ENCODE measurements at places on chromosomes 2 and 18.

DNA sequence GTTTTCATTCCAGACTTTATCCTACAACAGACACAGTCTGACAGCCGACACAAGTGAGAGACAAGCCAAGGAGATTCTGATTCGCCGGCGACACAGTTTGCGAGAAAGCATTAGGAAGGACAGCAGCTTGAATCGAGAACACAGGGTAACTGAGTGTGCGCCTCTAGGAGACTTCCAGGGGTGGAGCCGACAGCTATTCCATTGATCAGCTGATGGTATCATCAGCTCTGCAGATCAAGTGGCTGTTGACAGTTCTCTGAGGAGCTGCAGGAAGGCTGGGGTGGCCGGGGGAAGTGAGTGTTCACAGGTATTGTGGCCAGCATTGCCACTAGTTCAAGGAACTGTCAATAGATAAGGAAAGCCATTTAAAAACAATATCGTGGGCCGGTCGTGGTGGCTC lies 57.3 kb upstream of the TMEM182 start:
- no peak for DNase-seq

GRCh38 chr2:134700730-134701129 lies 18.1 kb downstream of the TMEM163 start:
- DNase-seq, result no peak

DNA sequence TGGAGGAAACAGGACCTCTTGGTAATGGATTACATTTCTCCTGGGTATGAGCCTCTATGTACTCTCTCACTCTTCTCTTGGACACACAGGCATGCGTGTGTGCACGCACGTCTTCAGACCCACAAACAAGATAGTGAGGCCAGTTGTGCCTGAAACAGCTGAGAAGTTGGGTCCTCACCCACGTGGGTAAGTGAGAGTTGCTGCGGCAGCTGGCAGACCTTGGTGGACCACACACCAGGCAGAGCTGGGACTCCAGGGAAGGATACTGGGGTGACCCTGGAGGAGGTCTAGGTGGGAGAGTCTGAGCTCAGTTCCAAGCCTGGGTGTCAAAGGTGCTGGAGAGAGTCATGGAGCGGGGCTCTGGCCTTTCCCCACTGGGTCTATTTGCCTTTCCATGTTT lies 194.3 kb downstream of the HAUS1 start:
- DNase-seq, result no peak

DNA sequence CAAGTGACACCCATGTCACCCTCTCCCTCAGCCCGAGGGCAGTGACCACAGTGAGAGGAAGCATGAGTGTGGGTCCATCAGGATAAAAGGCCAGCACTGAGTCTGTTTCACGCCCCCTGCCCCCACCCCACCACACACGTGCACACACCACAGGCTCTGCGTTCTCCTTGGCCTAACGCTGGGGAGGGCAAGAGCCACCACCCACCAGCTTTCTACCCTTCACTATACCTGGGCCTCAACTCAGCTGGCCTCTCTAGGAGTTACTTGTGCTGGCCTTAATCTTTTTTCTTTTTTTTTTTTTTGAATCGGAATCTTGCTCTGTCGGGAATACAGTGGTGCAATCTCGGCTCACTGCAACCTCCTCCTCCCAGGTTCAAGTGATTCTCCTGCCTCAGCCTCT lies 140.5 kb downstream of the ZFP36L2 start:
- DNase-seq, result no peak

DNA sequence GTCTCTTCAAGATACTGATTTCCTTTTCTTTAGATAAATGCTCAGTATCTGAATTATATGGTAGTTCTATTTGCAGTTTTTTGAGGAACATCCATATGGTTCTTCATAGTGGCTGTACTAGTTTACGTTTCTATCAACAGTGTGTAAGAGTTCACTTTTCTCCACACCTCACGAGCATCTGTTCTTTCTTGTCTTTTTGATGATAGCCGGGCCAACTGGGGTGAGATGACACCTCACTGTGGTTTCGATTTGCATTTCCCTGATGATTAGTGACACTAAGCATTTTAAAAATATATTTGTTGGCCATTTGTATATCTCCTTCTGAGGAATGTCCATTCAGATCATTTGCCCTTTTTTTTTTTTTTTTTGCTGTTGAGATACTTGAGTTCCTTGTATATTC lies 458.8 kb downstream of the SETBP1 start:
- DNase-seq, result no peak

GRCh38 chr2:149538138-149538833 lies 49.3 kb downstream of the MMADHC start:
- DNase-seq, result no peak

GRCh38 chr2:223196331-223196730 lies 144.3 kb downstream of the KCNE4 start:
- DNase-seq, result no peak

DNA sequence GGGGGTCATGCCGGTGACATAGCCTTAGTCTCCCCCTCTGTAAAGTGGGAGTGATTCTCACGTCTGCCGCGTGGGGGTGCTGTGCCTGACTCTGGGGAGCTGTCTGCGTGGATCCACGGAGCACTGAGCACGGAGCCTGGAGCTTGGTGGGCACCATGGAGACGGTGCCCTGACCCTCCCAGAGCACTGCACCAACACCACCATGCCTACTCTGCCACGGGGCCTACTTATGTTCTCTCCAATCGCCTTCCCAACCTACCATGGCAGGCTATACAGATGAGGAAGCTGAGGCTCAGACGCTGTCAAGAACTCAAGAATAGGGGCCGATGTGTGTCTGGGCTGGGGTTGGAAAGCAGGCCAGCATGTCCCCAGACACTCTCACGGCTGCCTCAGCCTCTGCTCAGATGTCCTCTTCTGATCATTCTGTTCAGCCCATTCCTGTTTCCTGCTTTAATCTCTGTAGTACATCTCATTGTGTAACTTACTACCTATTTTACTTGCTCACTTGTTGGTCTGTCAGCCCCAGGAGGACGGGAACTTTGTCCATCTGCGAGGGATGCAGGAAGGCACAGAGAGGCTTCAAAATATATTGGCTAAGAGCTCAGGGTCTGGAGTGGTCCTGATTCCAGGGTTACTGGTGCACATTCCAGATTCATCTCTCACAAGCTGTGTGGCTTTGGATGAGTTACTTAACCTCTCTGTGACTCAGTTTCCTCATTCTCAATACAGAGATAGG lies 168.1 kb upstream of the HS6ST1 start:
- no peak for DNase-seq

- DNase-seq, result no peak
Observed at GRCh38 chr2:29876374-29876773, 45.0 kb downstream of the ALK start.

DNA sequence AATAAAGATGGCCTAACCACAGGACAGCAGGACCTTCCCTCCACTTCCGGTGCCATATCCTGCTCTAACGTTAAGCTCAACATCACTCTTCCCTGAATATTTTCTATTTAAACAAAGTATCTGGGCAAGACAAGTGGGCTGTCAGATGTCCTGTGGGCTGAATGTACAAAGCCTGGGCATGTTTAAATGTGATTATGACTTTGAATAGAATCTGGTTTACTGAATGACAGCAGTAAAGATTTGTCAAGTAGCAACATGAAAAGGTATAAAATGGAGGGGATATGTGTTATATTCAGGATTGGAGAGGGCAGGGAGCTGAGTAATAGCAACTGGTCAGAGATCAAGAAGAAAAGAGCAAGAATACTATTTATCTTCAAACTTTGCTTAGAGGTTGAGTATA lies 540.9 kb downstream of the NRXN1 start:
- DNase-seq, result no peak

- no peak for DNase-seq
Observed at GRCh38 chr18:25186871-25187270, 165.1 kb downstream of the ZNF521 start.

DNA sequence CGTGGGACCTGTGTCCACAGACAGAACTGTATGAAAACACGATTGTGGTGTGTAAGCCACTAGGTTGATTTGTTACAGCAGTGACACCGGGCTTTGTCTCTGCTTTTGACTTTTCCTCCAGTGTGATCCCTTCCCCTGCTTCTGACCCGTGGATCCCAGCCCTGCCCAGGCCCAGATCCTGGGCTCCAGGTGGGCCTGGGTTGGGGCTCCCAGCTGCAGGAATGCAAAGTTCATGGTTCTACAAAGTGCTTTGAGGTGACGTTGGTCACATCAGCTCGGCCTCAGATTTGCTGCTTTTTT lies 26.8 kb downstream of the HPCAL1 start:
- no peak for DNase-seq

GRCh38 chr2:8728305-8729015 lies 46.6 kb downstream of the ID2 start:
- no peak for DNase-seq

DNA sequence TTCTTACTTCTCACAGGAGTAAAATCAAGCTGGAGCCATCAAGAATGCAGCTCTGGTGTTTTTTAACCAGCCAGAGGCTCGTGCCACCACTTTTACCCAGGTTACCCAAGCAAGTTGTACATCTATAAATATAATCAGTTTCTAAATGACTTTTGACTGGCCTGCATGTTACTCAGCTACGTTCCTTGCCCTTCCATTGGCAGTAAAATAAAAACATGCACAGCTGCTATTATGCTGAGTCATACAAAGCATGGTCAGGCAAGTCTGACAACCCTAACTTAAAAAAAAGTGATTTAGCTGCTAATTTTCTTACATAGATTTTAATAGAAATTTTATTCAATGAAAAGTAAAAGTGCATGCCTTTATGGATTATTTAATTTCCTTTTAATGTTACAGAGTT lies 111.7 kb upstream of the CSRNP3 start:
- DNase-seq, result no peak

DNA sequence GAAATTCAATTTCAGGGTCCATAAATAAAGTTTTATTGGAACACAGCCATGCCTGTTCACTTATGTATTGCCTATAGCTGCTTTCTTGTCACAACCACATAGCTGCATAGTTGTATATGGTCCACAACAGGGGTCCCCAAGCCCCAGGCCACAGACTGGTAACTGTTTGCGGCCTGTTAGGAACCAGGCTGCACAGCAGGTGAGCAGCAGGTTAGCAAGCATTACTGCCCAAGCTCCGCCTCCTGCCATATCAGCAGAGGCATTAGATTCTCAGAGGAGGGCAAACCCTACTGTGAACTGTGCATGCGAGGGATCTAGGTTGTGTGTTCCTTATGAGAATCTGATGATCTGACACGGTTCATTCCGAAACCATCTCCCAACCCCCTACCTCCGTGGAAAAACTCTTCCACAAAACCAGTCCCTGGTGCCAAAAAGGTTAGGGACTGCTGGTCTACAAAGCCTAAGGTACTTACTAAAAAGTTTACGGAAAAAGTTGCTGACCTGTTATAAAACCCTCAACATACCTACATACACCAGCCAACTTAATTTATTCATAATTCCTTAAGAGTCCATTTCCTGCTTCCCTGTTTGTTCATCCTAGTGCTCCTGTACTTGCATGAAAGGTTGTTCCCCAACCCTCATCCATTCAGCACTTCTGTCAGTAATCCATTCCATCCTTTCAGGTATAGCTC lies 40.1 kb downstream of the NDUFAF7 start:
- DNase-seq, result no peak
